Psoas muscle (tissue), 8 donors: ENCODE measurements at places on chromosomes 11 and 22.

DNA sequence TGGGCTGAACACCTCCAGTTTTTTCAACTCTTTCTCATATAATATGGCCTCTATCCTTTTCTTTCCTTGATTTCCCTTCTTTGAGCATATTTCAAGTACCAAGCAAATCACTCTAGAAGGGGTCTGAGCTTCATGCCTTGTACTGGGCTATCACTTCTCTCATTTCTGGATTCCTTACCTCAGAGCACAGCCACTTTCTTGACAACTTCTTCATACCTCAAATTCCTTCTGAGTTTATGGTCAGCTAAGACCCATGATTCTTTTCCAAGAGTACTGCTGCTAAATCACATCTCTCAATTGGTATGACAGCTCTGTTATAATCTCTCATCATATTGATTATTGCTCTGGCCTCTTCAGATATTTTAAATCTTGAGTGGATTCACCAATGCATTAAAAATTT is 224.8 kb upstream of the ZBED5 start:
- no peak for DNase-seq

- DNase-seq = no peak
Measured at GRCh38 chr22:46913351-46913750, 150.9 kb downstream of the TBC1D22A start.

- no peak for DNase-seq
Measured at GRCh38 chr11:131043251-131043650, 127.0 kb upstream of the SNX19 start.

DNA sequence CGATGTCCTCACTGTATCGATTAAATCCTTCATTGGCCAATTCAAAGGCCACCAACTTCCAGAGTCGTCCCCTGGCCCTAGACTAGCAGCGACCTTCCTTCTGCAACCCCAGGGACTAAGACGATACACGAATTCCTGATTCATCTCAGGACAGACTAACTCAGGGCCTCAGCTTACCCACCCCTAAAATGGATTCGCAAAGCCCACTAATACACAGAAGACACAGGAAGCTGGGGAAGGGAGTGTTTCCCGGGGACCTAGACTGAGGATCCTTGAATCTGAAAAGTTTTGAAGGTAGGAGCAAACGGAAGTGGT is 509 bp downstream of the LAMTOR1 start:
- no peak for DNase-seq

DNA sequence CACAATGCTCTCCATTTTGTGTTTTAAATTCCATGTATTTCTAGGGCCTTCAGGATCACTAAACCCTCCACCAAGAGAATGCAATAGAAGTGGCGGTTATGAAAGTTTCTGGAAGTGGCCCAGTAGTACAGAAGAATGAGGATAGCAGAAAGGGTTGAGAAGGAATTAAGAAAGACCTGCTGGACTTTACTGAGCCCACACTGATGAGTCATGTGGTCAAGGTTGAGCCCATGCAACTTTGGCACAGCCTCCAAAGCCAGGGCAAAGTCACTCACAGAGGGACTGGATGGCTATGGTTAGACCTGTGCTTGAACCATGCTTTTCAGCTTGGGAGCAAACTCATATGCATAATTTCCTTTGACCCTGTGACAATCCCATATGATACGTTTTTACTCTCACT is 102.9 kb upstream of the PLET1 start:
- DNase-seq = no peak

GRCh38 chr11:6992457-6993417 is 27.4 kb downstream of the ZNF214 start:
- no peak for DNase-seq

GRCh38 chr22:23532731-23533130 is 47.4 kb downstream of the IGLL1 start:
- DNase-seq = no peak

GRCh38 chr11:28342716-28343115 is 234.5 kb downstream of the METTL15 start:
- no peak for DNase-seq
